ENCODE measurements at places on chromosomes 6 and 20.

- DNase-seq = no peak
These were observed 6.5 kb downstream of the PRPH2 start for GRCh38 chr6:42715871-42716270.

DNA sequence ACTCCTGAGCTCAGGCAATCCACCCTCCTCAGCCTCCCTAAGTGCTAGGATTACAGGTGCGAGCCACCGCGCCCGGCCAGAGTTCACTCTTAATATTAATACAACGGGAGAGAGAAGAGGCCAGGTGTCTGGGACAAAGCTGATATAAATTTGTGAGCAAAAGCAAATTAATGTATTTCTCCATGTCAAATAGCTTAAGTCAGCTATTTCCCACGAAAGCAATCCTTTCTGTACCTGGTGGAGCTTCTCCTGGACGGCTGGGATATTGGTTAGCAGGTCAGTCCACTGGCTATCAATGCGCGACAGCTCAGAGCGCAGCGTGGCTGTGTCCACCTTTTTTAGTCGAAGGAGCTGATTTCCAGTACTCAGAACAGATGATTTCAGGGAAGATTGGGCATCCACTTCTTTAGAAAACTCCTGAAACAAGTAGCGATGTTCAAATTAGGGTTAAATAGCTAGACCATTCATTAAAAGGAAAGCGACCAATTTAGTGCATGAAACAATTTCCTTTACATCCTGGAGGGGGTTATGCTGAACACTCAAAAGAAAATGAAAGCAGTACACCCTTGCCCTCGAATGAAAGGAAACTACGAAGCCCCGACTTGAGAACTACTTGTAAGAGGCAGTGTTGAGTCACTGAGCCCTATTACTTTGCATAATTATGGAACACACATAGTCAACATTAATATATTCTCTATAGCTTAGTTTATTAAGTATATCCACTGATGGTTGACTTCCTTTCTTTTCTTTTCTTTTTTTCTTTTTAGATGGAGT, 403.4 kb downstream of the SYNE1 start:
- no peak for DNase-seq

DNA sequence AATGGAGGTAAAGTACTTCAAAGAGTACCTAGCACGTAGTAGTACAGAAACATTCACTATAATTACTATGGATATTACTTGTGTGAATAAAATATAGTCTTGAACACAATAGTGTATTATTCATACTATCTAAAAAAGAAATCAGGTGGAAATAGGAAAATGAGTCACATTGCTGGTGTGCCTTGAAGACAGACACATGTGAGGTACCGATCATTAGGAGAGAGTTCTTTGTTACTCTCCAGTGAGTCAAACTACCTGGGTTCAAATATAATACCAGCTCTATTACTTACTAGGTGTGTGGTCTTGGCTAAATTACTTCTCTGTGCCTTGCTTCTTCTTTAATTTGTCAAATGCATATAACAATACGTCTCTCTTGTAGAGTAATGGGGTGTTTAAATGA, 50.8 kb upstream of the BEND6 start:
- DNase-seq = no peak

DNA sequence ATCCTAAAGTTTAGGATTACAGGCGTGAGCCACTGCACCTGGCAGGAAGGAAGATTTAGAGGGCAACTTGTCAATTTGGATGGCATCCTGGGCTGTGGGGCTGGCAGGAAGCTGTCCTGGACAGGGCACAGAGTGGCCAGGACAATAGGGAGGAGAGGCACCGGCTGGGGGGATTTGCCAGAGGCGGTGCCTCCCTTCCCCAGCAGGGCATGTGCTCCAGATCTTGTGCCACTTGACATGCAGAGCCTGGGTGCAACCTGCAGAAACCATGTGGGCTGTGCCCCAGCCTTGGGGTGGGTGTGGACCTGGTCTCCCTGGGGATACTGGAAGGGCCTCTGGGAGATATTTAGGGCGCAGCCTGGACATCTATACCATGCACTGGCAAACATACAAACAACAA, 58.6 kb upstream of the EEF1A1 start:
- DNase-seq = no peak

- no peak for DNase-seq
These were observed 15.7 kb upstream of the DNAAF9 start for GRCh38 chr20:3423126-3423525.

DNA sequence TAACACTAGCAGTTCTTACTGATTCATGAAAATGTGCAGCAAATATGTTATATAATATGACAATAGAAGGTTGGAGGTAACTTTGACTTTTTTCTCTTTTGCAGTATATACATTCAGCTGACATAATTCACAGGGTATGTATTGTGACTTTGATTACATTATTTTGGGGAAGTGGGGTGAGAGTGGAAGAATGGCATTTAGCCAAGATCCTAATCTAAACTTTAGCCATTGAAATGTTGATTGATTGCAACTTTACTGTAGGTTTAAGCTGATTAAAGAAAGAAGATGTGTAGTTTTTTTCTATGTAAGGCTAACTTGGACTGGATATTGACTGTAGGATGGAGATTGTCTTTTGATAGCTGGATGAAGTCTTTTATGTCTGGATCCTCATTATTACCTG, 46.0 kb downstream of the MAPK14 start:
- no peak for DNase-seq

DNA sequence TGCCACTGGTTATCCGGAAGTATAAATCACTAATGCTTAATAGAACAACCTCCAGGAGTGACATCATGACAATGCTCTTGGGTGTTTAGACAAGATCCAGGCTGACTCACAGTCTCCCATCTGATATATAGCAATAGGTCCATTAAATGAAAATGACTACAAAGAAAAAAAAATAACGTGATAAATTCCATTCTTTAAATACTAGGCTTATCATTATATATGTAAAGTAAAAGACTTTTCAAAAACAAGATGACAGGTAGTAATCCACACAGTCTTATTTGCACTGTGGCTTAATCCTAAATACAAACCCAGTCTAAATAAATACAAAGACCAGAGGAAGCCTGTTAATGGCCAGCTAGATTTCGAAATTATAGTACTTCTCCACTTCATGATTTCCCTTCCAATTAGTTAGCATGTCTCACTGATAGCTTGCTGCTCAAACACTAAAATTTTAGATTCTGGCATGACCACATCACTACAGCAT, 149.1 kb upstream of the BEND3 start:
- DNase-seq = peak; percentile 55

GRCh38 chr6:109526905-109527628, 44.0 kb upstream of the ZBTB24 start:
- DNase-seq = peak; percentile 23

GRCh38 chr6:164099269-164099865, 684.8 kb downstream of the QKI start:
- DNase-seq = no peak

- no peak for DNase-seq
These were observed 197.2 kb upstream of the IRAK1BP1 start for GRCh38 chr6:78670156-78670555.

DNA sequence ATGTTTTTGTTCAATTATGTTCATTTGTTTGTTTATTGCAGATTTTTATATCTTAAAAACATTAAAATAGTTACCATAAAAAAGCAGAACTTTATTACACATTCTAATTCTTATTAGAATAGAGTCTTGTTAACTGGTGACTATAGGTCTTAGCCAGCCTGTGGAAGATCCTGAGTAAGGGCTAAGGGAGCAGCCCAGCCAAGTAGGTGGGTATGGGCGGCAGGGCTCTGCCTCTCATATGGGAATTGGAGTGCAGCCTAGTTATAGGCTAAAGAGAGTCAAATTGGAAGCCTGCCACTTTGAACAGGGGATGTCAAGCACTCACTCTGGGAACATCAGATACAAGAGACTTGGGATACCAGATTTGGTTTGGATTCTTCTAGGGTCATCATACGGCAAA, 10.5 kb upstream of the HSF2 start:
- DNase-seq = no peak

GRCh38 chr6:157060440-157060952, 262.8 kb downstream of the TMEM242 start:
- DNase-seq = no peak

- no peak for DNase-seq
These were observed 111.8 kb upstream of the LAMP5 start for GRCh38 chr20:9402546-9402945.

- no peak for DNase-seq
These were observed 52.0 kb downstream of the BFSP1 start for GRCh38 chr20:17479063-17479657.

Measured in AG04450 (cell line).